T-helper 1 cell (primary cell): ENCODE measurements at places on chromosomes 3 and 15.

- no peak for DNase-seq
These were observed 276.6 kb downstream of the ZNF621 start for GRCh38 chr3:40801284-40801741.

- no peak for DNase-seq
These were observed 98.8 kb upstream of the GALNT15 start for GRCh38 chr3:16075647-16076046.

GRCh38 chr15:96234109-96234892 lies 96.2 kb upstream of the NR2F2 start:
- DNase-seq, result no peak

GRCh38 chr3:4804161-4805058 lies 174.8 kb upstream of the BHLHE40 start:
- DNase-seq, result no peak

DNA sequence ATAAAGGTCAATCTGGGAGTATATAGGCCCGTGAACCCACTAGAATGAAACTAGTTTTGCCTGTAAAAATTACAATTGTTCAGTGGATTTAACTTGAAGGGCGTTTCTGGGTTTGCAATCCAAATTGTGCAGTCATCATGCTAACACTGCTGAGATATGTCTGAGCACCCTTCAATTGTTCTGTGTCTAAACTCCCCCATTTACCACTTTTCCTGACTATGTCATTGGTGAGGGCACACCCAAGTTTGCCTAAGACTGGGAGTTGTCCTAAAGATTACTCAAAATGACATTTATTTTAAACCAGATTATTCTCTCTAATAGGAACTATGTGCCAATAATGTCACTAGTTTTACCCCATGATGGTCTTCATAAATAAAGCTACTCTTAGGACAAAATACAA lies 54.6 kb downstream of the EMC4 start:
- DNase-seq, result no peak

- DNase-seq, result no peak
These were observed 88.8 kb upstream of the P3H2 start for GRCh38 chr3:190209533-190209932.

DNA sequence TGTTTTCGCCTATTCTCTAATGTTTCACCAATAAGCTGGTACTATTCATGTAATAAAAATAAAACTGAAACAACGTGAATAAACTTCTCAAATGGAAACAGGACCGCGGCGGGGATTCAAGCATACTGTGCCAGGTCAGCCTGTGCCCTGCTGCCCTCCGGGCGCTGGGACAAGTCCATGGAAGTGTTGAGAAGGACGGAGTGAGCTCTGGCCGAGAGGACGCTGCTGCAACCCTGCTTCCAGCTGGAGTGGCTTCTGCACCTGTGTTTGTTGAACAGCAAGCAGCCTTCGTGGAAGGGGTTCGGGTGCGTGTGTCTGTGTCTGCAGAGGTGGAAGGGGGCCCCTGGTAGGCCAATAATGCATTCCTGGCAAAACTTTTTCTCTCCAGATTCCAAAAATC lies 50.0 kb upstream of the PCSK6 start:
- no peak for DNase-seq
